NT2/D1 (cell line): ENCODE measurements at places on chromosomes 3 and 15.
A peak's percentile ranks its signal among the peaks of the same experiment; 100 is the strongest.

DNA sequence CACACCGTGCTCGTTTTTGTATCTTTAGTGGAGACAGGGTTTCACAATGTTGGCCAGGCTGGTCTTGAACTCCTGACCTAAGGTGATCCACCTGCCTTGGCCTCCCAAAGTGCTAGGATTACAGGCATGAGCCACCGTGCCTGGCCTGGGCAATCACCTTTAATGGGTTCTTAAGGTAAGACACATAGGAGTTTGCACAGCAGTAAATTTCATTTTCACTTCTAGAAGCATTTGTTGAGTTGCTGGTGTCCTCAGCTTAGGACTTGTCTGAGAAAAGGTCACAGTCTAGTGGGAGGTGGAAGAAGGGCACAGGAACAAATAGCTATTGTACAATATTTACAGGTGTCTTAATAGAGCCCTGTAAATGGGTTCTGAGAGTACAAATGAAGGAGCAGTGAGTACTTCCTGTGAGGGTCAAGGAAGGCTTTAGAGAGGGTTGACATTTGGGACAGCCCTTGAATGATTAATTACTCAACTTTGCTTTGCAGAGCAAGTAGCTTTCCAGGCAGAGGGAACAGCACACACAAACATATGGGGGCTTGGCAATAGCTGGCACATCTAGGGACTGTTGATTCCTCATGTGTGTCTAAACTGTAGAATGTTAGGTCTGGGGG lies 8.7 kb upstream of the ETV5 start:
- DNase-seq = no peak

GRCh38 chr3:24963762-24964625 lies 464.1 kb upstream of the RARB start:
- peak; percentile 36 for DNase-seq

- DNase-seq = no peak
Observed at GRCh38 chr15:43317566-43318184, 12.7 kb downstream of the LCMT2 start.

DNA sequence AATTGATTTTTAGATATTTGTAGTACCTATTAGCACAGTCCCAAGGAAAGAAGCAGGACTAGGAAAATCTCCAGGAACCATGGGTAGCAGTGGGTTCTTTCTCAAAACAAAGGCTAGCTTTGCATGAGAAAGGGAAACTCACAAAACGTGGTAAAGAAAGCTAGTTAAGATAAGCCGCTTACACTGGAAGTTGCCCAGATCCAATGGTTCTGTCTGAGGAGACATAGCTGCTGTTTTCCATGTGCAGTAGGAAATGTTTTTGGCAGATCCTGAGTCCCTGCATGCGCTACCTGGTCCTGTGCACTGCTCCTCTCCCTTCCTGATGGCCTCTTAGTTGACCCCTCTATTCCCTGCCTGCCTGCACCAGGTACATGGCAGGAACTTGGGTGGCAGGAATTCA lies 60.4 kb downstream of the TFG start:
- DNase-seq = peak; percentile 44

DNA sequence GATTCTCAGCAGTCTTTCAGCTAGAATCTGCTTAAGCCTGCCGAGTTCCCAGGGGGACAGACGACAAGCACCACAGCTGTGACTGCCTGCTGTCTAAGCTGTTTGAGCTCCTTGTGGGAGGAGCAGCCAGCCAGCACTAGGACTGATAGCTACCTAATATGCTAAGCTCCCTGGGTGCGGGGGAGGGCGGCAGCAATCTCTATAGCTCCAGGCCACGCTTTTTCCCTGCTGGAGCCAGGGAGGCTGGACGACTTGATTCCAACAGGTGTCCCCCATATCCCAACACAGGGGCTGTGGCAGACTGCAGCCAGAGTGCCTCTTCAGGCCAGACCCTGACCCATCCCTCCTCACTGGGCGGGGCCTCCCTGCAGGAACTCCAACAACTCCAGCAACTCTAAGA lies 134.1 kb upstream of the ARPP21 start:
- peak; percentile 80 for DNase-seq

DNA sequence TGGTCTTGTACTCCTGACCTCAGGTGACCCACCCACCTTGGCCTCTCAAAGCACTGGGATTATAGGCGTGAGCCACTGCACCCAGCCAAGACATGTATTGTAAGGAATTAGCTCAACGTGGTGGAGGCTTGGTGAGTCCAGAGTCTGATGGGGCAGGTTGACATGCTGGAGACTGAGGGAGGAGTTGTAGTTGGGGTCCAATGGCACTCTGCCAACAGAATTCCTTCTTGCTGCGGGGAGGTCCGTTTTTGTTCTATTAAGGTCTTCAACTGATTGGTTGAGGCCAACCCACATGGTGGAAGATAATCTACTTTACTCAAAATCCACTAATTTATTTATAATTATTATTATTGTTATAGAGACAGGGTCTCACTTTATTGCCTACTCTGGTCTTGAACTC lies 30.1 kb downstream of the PLA2G4D start:
- no peak for DNase-seq

GRCh38 chr15:91992945-91993344 lies 139.4 kb downstream of the SLCO3A1 start:
- no peak for DNase-seq

DNA sequence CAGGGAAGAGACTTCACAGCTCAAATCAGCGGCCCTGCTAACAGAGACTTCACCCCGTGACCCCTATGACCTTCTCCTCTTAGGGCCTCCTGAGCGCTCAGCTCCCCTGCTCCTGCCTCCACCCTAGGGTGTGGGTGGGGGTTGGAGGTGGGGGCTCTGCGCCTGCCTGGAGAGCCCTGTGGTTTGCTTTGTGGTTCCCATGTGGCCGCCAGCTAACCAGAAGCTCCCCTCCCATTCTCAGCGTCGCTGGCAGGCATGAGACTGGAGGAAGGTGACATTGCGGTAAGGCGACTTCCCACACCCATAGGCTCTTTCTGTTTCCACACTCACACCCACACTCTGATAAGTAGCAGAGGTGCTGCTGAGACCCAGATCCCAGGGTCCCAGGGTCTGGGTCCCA lies 27.6 kb downstream of the XYLB start:
- DNase-seq = no peak

GRCh38 chr3:124576565-124577493 lies 153.4 kb upstream of the UMPS start:
- no peak for DNase-seq

- no peak for DNase-seq
Observed at GRCh38 chr3:195446359-195446758, 3.5 kb upstream of the ACAP2 start.

GRCh38 chr3:187521546-187521945 lies 148.6 kb downstream of the SST start:
- DNase-seq = no peak

DNA sequence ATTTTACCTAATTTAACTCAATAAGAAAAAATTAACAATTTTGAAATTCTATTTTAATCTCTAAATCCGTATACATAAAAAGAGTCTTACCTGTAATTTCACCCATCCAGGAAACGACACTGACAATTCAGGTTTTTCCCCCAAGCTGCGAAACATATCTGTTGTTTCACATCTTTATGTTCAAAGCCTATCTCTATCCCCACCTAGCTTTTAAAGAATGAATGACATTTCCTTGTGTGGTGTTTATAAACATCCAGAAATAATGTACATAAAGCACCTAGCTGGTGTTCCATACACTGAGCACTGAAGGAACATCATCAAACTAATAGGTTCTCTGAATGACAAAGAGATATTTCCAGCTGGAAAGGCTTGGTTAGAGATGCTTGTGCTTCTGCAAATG lies 867.8 kb downstream of the SQOR start:
- no peak for DNase-seq

DNA sequence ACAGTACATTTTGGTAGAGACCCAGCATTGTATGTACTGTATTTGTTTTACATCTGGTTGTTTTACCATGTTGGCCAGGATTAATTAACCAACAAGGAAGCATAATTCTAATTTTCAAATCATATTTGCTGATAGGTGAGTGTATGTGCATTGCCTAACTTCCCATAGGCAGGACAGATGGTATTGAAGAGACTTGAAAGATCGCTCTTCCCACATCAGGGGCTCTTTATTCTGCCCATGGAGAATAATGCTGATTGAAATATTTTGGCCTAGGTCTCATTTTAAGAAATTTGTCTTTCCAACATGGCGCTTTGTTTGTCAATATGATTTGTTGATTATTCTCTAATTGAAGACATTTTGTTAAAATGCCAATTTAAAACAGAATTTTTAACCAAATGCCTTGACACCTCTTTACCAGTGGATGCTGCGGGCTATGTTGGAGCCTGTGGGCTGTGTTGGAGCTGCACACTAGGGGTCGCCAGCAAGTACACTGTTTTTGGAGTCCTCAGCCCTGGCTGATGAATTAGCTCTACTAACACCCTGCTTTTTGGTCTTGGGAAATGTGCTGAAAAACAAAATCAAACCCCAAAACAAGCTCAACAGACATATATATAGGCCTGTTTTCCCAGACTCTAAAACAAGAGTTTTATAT lies 5.3 kb downstream of the P2RY12 start:
- DNase-seq = peak; percentile 28

GRCh38 chr3:69723389-69723788 lies 15.9 kb upstream of the MITF start:
- no peak for DNase-seq

GRCh38 chr3:99186016-99186415 lies 284.5 kb upstream of the DCBLD2 start:
- DNase-seq = no peak

DNA sequence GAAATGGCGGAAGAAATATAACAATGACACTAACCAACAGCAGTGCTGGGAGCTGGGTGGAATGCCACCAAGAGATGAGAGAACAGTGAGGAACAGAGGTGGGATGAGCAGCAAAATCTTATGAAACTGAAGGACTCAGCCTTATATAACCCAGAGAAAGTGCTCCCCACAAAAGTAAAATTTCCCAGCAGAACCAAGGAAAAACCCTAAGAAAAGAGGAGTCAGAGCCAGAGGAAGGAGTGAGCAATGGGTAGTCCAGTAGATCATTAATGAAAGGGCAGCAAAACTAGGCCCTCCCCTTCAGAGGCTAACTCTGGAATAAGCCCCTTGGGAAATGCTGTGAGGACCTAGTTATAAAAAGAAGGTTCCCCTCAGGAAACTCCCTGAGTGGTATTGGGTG lies 24.7 kb upstream of the UBE2E1 start:
- DNase-seq = no peak

DNA sequence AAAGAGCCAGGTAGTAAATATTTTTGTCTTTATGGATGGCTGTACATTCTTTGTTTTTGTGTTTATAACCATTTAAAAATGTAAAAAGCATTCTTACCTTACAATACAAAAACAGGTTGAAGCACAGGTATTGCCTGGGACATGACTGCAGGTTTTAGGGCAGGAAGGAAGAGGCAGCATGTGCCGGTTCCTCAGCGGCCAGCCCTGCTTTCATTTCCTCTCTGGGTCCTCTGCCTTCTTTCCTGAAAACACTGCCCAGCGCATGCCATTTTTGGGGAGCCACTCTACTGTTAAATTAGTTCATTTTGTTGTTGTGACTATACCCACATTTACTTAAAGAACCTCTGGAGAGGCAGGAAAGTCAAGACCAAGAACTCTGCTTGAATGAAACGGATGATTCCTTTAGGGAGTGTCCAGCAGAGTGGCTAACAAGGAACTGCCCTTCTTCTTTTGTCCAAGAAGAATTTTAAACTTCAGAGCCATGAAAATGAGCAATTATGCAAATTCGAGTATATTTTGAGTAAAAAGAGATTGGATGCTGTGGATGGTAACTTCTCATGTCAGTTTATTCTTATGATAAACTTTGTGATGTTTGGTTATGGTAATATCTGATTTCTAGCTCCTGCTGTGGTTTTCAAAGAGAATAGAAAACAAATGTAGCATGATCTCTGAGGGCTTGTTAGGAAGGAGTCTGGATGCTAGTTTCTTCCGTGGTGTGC lies 52.7 kb downstream of the SACM1L start:
- no peak for DNase-seq

GRCh38 chr3:157176934-157177333 lies 17.0 kb upstream of the CCNL1 start:
- DNase-seq = no peak
